ENCODE measurements at places on chromosomes 3 and 15. TPM values are rescaled to one million over a fixed set of nuclear protein-coding genes. Genes with fewer than 3 reads are reported as not detected.

CAMK2N2 gene
- 13.8 TPM for polyA plus RNA-seq

DNA sequence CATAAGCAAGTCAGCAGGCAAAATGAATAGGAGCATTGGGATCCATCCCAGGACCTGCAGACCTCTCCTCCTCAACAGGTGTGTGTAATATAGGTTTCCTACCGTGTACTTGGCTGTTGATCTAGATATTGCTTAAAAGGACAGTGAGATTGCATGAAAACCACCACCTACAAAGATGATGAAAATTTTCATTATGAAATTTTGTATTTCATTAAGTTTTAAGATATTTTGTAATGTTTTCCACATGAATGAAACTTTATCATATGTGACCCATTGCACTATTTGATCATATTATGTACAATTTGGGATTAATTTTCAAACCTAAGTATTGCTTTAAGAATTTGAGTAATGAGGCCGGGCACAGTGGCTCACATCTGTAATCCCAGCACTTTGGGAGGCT, 94.3 kb upstream of the TRPM1 start:
- DNase-seq: no peak

HYAL3 gene
- 2.1 TPM for polyA plus RNA-seq

DNA sequence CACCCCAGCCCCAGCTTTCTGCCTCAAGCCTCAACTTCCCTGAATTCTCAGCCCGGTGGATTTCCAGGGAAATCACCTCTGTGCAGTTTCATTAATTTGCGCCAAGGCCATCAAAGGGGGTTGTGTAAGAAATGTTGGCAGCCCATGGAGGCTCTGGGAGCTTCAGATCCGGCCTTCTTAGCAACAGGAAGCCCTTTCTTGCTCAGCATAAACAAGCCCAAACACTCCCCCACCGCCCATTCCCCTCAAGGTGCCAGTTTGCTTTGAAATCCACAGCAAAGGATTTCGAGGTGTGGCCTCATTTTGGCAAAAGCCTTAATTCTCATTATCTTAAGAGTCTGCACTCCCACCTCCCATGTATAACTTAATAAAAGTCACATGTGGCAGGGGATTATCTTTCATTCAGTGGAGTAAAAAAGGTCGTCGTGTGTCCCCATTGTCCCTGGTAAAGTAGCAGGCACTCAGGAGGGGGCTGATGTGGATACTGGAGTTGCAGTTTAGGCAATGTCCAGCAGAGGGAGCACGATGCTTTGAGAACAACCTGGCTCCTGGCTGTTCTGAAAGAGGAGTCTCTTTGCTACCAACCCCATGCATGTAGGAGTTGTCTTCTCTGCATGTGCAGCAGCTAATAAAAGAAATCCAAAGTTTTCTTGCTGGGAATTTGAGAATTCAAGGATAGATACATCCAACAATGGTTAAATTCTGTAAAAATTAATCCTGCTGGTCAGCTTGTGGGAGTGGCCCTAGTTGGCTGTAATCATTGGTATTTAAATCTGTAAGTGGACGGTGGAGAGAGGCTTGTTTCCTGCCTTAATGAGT, 39.5 kb downstream of the EBLN2 start:
- DNase-seq: peak; percentile 62

DNA sequence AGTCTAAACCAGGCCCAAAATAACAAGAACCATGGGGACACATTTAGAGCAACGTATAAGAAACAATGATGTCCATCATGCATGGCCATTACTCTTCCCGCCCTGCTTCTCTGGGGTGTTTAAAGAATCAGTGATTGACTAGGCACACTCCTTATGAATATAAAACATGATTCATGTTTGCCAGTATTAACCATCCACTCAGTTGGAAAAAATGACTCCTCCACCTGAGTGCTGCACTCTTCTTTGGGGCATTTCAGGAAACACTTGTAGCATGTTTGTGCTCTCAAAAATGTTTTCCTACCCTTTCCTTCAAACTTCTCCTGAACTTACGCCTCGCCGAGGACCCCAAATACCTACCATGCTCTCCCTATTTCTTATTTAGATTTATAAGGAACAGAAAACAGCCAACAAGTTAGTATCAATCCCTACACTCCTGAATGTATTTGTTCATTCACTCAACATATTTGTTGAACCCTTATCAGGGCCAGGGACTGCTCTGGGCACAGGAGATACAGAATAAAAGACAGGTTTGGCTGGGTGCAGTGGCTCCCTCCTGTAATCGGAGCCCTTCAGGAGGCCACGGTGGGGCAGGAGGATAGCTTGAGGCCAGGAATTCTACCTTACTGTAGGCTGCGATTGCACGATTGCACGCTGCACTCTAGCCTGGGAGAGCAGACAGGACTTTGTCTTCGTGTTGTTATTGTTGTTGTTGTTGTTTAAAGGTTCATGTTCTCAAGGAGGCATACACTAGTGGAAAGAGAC, 137.0 kb downstream of the TMCO5A start:
- DNase-seq: no peak

- no peak for DNase-seq
These were observed 25.5 kb upstream of the PDHB start for GRCh38 chr3:58459160-58459559.

VEPH1 gene
- 7.6 TPM for polyA plus RNA-seq

DNA sequence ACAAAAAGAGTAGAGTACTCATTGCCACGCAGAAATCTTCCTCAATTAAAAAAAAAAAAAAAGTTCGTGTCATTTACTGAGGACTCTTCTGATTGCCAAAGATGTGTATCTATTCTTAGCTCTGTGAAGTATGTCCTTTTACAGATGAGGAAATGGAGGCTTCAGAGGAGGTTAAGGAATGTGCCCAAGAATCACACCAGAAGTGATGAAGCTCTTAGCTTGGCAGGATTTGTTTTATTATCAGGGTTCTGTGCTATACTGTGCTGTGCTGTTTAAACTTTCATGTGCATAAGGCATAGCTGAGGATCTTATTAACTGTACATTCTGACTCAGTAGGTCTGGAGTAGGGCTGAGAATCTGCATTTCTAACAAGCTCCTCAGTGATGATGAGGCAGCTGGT, 665.2 kb upstream of the ADAMTS9 start:
- DNase-seq: no peak

AVEN gene
- polyA plus RNA-seq: 5.9 TPM

NDN gene
- polyA plus RNA-seq: 38.9 TPM

DNA sequence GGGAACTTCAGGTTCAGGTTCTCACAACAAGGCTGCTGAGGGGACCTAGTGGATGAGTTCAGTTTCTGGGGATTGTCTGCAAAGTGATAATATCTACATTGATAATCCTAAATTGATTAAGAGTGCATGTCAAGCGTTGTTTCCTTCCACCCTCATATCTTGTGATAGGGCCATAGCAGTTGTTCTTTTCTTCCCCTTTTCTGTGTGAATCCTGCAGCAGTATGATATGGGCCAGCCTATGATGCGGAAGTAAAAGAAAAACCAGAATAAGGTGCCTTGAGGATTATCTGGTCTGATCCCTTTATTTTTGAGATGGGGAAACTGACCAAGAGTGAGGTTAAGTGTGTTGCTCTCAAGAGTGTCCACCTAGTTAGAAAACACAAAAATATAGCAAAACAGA, 86.2 kb downstream of the MITF start:
- no peak for DNase-seq

DNA sequence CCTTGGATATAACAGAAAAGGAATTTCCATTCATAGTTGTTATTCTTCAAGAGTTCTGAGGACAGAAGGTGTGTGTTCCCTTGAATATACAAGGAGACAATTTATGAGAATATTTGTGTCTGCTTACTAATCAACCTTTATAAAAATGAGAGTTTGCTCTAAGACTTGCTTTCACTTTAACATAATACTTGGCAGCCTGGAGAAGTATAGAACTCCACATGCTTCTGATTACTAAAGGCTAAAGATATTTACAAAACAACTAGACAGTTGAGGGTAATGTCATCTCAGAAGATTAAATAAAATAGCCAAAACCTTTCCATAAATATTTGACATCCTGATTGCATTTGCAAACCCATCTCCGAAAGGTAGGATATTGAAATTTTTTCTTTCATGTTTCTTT, 727.1 kb upstream of the NAALADL2 start:
- DNase-seq: no peak

DNA sequence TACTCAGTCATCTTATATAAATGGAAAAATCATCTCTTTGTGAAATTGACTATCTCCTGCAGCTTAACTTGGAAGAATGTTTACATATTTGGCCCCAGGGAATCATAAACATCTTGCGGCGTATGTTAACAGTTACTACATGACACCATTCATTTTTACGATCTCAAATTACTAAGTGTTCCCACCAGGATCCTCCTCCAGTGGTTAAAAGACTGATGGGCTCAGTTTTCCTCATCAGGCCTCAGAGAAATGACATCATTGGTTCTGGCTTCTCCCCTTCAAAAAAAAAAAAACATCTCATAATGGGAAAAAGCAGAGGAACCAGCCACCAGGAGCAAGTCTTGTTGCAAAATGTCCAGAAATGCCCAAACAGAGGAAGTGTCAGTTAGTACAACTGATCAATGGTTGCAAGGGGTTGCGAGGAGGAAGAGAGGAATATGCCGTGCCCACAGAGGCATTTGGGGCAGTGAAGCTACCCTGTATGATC, 70.5 kb upstream of the LIPC start:
- no peak for DNase-seq

GRCh38 chr15:69666441-69666882, 213.8 kb downstream of the RPLP1 start:
- DNase-seq: no peak

DNA sequence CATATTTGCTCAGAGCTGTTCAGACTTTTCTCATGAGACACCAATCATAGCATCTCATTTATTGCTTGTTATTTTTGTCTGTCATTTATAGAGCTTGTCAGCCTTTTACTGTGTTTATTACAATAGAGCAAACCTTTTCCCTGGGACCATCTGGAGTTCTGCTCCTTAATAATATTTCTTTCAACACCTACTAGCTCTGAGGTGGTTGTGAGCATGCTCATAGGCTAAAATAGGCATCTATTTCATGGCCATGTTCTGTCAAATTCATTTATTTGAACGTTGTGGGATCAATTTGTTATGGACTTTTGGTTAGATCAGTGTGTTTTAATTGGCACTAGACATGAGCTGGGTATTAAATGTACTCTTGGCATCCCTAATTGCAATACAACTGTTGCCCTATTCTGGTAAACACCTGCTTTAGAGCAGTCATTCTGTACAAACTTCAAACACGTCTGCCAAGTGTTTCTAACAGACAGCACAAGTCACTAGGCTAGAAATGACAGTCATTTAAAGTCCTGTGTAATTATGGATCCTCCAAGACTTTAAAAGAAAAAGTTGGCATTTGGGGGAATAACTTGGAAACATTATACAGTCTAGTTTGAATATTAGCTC, 766.3 kb downstream of the ZNF385D start:
- no peak for DNase-seq

- no peak for DNase-seq
These were observed 132.8 kb downstream of the OSBPL10 start for GRCh38 chr3:31848163-31848818.

GOLGA8M gene
- polyA plus RNA-seq: 1.4 TPM
